ENCODE measurements at places on chromosomes 1 and 21.
A peak's percentile ranks its signal among the peaks of the same experiment; 100 is the strongest.

DNA sequence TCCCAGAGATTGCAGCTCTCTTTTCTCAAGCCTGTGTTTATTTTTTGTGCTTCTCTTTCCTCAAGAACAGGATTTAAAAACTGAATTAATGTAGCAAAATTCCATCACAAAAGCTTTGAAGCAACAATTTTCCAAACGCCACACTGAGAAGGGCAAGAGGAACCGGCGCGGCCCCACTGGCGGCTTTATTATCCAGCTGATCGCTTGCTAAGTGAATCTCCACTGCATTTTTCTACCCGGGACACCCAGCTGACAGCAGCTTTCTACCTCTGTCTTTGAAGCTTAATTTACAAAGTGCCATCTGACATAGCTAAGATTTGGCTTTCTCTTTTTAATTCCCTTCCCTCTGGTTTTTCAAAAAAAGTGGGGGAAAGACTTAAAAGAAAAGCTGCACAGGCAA lies 369.3 kb upstream of the C1orf174 start:
- no peak for DNase-seq

DNA sequence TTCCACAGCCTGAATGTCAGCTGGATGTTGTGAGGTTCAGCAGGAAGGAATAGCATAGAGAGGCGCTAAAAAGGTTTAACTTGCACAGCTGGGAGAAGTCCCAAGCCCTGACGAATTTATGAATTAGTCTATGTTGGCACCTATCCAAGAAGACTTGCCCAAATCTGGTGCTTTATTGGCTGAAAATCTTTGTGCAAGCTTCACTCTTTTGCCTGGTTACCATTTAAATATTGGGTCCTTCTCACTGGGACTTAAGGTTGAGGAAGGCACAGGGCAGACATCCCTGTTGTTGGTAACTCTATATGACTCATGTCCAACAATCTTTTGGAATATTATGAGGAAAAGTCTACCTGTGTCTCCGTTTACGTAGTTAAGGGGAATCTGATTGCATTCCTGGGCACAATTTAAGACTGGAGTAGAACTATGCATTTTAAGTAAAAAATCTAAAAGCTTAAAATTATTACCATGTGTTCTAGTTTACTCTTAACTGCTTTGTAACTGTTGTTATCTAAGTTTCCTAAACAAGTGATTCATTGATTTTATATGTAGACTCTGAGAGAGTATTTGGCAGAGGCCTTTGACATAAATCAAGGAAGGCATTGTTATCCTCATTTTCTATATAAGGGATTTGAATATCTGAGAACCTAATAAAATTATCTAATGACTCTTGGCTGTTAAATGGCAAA lies 181.7 kb upstream of the DPYD start:
- no peak for DNase-seq

GRCh38 chr21:29961291-29962027 lies 21.7 kb upstream of the GRIK1 start:
- DNase-seq: no peak

DNA sequence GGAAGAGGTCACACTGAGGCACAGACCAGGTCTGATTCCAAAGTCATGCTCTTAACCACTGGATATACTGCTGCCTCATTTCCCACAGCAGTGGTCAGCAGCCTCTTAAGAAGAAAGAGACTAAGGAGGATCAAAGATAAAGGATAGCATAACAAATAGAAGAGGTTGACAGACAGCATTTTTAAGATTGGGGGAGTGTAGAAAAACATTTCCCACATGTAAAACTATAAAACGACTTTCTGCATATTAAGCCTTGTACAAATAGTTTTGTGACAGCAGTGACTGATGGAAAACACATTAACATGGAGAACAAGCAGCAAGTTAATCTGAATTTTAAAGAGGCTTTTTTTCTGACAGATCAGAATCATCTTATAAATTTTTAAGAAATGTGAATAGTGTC lies 92.0 kb downstream of the SELENOF start:
- no peak for DNase-seq

DNA sequence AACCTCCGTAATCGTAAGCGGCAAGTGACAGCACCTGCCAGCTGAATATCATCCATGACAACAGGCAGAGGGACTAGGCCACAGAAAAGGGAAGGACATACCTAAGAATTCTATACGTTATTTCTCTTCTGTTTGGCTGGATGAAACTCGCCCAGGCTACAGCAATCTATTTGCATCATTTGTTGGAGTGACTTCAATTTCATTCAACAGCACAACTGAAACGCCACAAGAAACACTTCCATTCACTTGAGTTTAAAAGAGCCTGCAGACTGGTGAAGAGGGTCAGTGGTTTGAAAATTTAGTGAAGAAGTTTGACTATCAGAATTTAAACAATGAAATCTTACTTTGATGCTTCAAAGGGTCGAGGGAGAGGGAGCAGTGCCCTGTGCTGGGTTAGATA lies 378.7 kb downstream of the LMO4 start:
- DNase-seq: no peak

DNA sequence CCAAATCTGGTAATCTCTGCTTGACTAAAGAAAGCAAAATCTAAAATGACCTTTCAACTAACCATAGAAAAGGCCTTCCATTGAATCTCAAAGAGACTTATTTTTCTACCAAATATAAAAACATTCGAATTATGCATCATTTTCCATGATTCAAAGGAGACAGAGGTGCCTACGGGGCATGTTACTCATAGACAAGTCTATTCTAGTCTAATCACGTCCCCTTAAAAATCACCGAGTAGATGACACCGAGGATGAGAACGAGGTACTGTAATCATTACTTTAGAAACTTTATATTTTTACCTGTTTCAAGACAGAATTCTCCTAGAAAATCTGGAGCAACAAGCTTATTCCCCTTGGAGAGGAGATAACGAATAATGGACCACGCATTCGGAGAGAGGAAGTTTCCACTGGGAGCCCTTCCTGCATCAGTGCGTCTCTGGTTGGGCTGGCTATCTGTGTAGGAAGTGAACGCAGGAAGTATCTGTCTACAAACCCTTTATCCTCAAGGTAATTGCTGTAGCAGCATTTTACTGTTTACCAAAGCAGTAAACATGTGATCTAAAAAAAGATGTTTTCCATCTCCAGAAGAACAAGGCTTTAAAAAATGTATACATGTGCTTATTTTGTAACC lies 9.5 kb downstream of the ERG start:
- DNase-seq: no peak

DNA sequence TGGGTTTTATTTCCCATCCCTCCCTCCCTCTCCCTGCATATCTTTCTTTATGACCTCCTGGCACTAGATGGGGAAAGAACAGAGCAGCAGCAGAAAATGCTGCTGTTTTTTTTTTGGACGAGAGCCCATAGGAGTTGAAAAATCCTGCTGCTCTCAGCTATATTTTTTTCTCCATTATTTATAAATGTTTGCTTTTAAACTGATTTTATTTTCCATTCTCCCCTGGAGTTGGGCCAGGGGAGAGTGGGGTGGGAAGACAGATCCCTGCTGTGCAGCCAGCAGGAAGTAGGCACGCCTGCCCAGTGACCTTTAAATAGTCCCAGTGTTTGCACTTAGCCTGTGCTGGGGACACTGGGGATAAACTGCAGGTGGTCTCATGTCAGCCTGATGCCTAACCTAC lies 17.4 kb downstream of the SFT2D2 start:
- DNase-seq: no peak

GRCh38 chr1:96722161-96722922 lies 758 bp downstream of the PTBP2 start:
- DNase-seq: no peak

DNA sequence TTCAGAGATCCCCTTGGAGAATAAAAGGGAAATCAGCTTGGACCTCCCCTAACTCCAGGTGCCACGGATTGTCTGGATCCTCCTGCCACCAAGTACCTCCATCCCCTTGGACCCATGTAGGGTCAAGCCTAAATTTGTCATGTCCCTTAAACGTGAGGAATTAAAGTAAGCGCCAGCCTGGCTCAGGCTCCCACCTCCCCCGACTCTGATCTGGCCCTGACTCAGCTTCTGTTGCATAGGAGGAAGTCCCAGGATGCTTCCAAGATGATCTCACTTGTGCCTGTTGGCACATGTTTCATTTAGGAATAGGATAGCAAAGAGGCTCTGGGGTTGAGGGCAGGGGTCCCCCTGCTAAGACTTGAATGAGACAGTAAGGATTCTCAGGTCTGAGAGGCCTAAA lies 231.9 kb upstream of the JUN start:
- DNase-seq: peak; percentile 78

GRCh38 chr1:48831120-48831978 lies 54.7 kb upstream of the BEND5 start:
- no peak for DNase-seq

GRCh38 chr21:16022921-16023320 lies 293.1 kb downstream of the USP25 start:
- DNase-seq: no peak

- DNase-seq: no peak
Observed at GRCh38 chr1:17194133-17194475, 10.8 kb upstream of the PADI1 start.

GRCh38 chr1:207828046-207828445 lies 76.2 kb downstream of the CD46 start:
- DNase-seq: no peak

DNA sequence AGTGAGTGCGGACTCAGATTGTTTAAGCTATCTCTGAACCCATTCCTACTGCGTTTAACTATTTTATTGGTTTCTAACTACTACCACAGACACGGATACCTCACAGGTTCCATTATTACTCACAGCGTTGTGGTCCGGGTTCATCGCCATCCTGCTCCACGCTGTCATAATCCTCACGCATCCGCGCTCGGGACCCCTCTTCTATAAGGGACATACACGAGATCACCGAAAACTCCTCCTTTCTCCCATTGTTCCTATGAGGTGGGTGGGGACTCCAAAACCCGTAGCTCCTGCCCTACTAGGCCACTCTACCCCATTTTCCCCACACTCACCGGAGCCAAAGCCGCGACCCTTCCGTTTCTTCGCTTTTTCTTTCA lies 610 bp downstream of the RBM8A start:
- DNase-seq: no peak

- DNase-seq: peak; percentile 56
Observed at GRCh38 chr1:245599371-245600174, 444.8 kb downstream of the KIF26B start.

GRCh38 chr1:198889101-198889500 lies 250.3 kb downstream of the PTPRC start:
- DNase-seq: no peak

DNA sequence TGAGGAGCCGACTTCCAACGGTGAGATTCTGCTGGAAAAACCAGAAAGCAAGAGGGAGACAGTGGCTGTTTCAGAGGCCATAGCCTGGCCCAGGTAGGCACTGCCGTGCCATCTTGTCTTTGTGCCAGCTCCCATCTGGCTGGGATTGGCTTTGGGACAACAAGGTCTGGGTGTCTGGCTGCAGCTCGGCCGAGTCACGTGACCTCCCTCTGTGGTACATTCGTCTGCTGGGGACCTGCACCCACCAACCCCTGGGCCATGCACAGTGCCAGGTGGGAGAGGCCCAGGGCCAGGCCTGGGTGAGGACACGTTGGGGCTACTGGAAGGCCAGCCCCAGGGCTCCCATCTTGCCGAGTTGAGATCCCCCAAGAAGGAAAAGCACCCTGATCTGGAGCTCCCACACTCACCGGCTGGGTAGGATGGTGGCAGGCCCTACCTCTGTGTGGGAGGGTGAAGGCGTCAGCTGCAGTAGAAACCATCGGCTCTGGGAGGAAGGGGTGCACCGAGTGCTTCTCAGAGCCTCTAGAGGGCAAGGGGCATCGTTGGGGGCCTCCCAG lies 25.3 kb upstream of the TTC34 start:
- no peak for DNase-seq

- DNase-seq: no peak
Observed at GRCh38 chr1:15957221-15958095, 18.4 kb downstream of the ZBTB17 start.

DNA sequence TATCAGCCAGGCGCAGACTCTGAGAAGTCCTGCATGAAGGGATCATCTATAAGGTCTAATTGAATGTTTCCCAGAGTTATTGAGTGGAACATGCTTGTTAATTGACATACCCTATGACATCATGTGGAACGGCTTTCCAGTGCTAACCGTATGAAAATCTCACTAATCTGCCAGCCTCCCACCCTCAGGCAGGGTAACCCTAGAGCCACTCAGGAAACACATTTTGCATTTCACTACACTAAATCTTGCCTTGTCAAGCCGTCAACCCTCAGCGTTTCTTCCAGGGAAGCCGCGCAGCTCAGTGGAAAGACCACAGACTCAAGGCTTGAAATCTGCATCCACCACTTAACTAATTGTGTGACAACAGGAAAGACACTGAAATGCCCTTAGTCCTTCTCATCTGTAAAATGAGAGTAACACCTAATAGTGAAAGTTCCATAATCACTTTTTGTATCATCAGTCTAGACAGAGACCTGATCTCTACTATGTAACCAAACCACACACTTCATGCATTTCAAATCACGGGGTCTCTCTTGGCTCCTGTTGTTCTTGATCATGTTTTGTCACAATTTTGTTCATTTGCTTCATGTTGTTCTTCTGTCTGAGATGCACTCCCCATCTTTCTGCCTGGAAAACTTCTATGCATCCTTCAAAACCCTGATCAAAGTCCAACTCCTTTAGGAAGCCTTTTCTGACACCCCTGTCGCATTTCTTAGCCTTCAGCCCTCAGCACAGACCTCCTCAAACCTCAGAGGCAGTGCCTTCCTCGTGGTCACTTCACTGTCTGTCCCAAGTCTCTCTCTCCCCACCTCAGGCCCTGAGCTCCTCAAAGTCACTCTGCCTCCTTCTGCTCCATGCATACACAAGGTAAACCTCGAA lies 246.5 kb downstream of the TOMM20 start:
- DNase-seq: no peak

DNA sequence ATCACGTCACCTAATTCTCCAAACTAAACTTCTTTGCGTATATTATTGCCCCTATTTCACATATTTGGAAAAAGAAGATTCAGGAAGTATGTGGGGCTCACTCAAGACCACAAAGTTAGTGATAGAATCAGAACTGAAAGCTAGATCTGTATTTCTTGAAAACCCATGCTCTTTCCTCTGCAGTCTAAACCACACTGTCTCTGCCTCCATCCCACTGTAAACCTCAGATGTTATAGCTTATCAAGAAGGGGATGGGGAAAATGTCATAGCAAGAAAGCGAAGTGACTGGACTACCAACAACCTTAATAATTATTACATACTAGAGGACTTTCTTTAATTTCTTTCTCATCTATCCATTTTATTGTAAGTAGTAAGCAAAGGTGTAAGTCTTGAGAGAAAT lies 257.7 kb upstream of the SGIP1 start:
- DNase-seq: no peak

DNA sequence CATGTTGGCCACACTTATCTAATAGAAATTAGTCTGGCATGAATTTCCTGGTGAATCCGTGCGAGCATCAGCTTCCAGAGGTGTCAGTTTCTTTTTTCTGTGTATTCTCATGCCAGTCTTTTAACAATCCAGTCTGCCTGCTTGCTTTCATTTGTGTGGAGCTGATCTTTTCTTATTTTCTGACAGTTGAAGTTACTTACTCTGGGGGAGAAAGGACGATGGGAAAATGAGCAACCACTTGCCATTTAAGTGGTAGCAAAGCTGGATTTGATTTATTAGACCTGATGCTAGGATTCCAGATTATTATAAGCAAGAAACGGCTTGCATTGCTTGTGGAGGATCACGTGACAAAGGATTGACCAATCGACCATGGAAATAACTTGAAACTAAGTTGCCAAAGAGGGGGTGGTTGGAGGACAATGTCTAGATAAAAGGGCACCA lies 24.3 kb upstream of the APP start:
- peak; percentile 6 for DNase-seq
